ENCODE measurements at places on chromosomes 4 and X.

DNA sequence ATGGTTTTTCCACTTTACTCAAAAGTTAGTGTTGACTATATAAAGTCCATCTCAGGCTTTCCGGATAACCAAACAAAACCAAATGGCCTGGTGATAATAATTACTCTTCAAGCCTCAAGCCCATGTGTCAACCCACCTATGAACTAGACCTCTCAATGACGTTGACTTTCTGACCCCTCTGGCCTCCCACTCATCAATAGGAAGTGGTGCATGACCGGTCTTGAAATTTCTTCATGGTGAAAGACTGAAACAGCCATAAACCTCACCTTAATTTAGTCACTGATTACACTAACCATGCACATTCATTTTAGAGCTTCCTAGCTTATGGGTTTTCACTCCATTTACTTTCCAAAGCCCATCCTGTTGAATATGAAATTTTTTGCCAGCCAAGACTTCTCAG lies 276.0 kb downstream of the KLHL13 start:
- H3K36me3 ChIP-seq: no peaks in the 10 kb centered on the region
- H3K4me1 ChIP-seq: no peaks in the 10 kb centered on the region
- DNase-seq: no peak
- no peak overlapping the region for H3K4me3 ChIP-seq
- no peak overlapping the region for H3K27ac ChIP-seq

DNA sequence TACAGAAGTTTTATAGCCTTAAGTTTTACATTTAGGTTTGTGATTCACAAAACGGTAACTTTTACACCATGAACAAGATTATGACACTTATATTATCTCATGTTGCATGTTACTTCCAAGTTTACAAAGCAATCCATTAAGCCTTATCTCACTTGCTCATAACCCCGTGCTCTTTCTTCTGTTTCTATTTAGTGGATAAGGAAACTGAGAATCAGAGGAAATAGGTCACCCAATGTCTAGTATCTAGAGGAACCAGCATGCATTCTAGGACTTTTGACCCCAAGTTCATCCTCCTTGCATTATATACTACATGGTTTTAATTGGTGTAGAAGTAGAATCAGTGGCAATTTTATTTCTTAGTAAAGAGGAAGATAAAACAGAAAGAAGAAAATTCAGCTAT lies 67.0 kb upstream of the ANXA3 start:
- H3K27ac ChIP-seq: no peak overlapping the region
- no peak overlapping the region for H3K4me3 ChIP-seq
- no peaks in the 10 kb centered on the region for H3K27me3 ChIP-seq
- no peaks in the 10 kb centered on the region for H3K4me1 ChIP-seq
- peak; percentile 42 for DNase-seq

- no peak overlapping the region for H3K27ac ChIP-seq
- H3K36me3 ChIP-seq: no peaks in the 10 kb centered on the region
- H3K4me1 ChIP-seq: no peaks in the 10 kb centered on the region
- DNase-seq: no peak
- no peak overlapping the region for H3K4me3 ChIP-seq
Observed at GRCh38 chrX:103877571-103877970, 45.5 kb upstream of the RAB9B start.

GRCh38 chr4:146577111-146577510 lies 55.4 kb upstream of the SLC10A7 start:
- no peaks in the 10 kb centered on the region for H3K4me1 ChIP-seq
- H3K36me3 ChIP-seq: no peaks in the 10 kb centered on the region
- DNase-seq: no peak
- H3K27me3 ChIP-seq: no peaks in the 10 kb centered on the region

- no peaks in the 10 kb centered on the region for H3K27me3 ChIP-seq
- H3K27ac ChIP-seq: no peak overlapping the region
Observed at GRCh38 chr4:87375719-87376291, 15.2 kb downstream of the HSD17B11 start.

Data from K562 (cell line).